Liver (tissue), 10 donors: ENCODE measurements at places on chromosomes 5 and 9. TPM values are rescaled to one million over a fixed set of nuclear protein-coding genes. Genes with fewer than 3 reads are reported as not detected.

GRCh38 chr9:123756484-123757106 lies 173.3 kb downstream of the DENND1A start:
- no peak for DNase-seq

Gene POLR1E
- total RNA-seq = 15.5 TPM

DNA sequence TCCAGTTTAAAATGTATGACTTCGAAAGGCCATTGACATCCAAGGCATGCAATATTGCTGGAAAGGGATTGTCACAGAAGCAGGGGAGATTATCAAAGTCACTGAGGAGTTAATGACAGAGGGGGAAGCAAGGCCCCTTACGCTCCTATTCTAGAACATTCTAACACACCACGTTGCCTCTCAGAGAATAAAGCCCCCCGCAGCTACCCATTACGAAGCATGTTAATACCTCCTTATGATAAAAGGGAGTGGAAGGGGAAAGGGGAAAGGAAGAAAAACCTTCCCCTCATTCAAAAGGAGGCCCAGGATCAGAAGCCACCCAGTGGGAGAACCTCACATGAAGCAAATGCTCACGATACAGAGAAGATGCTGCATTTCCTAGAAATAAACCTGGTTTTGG lies 213.6 kb downstream of the DAB2IP start:
- DNase-seq = no peak

GRCh38 chr5:146726891-146727290 lies 151.7 kb downstream of the PPP2R2B start:
- no peak for DNase-seq
